ENCODE measurements at places on chromosomes 5 and 9. TPM values are rescaled to one million over a fixed set of nuclear protein-coding genes. Genes with fewer than 3 reads are reported as not detected.

The FOXD4L3 gene
- not detected for total RNA-seq

The ATG10 gene
- 5.3 TPM for total RNA-seq

The UBE2QL1 gene
- total RNA-seq = 0.45 TPM

DNA sequence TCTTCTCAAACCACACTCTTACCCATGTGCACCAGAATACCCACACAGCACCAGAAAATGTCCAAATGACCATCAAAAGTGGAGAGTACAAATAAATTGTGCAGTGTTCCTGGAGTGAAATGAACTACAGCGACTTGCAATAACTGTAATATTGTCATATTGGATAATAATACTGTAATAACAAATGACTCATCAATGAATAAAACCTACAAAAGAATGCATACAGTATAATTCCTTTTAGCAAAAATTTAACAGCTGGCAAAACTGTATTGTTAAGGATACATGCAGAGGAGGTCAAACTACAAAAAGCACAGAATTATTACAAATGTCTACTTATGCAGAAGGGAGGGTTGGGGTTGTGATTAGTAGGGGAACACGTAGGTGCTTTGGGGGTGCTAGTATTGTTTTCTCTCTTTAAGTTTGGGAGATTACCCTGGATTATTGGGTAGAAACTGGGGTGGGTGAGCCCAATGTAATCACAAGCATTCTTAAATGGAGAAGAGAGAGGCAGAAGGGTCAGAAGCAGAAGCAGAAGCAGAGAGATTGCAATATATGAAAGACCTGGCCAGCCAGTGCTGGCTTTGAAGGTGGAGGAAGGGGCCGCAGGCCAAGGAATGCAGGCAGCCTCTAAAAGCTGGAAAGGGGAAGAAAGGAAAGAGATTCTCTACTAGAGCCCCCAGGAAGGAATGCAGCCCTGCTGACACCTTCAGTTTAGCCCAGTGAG is 21.8 kb downstream of the IRF1 start:
- DNase-seq = no peak

DNA sequence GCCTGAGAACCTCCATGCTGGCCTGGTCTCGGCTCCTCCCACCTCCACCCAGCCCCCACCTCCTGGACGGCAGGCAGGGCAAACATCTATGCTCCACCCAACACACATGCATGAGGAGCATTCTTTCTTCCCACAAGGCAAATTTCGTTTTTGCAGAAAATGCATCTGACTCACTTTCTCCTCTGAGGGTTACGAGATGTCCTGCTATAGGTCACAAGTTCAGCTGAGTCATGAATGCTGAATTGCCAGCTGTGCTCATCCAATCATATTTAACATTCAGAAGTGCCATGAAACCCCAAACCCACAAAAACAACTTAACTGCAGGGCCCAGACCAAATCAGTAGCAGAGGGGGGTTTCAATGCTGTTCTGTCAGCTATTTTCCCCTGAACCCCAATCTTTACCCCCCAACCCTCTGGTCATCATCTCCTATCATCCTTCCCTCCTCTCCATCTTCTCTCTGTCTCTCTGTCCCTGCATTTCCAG is 39.0 kb upstream of the OSMR start:
- DNase-seq = no peak

The SAXO1 gene
- total RNA-seq = 0.19 TPM

DNA sequence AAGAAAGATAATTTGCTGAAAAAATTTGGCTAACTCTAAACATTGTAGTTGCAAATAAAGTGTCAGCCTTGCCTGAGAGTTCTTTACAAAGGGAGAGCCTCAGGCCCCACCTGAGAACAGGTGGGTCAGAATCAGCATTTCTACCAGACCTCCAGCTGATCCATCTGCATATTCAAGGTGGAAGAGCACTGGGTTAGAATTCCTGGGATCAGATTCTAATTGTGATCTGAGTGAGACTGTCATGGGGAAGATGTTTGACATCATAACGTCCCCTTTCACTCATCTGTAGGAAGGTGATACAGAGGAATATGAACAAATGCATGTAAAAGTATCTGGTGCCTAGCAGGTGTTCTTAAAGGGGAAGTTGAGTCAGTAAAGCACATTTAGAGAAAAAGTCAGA is 54.6 kb downstream of the FBXL7 start:
- no peak for DNase-seq

DNA sequence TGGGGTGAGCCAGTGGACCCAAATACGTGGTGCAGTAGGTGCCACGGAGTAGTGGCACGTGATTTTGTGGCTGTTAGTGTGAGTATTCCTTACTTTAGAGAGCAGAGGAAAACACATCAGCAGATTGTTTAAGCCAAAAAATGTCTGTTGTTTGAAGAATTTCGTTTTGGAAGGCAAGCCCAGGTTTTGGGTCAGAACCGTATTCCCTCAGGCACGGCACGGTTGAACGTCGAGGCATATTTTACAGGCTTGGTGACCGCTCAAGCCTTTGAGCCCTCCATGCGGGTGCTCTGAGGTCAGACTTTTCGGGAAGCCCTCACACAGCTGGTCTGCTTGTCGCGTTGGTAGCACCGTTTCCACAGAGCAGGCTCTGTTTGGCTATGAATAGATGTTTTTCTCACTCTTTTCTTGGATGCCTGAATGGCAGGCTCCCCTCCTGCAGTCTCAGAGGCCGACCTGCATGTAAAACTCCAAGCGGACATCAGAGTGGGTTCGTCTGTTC is 27.2 kb downstream of the NEK6 start:
- no peak for DNase-seq

DNA sequence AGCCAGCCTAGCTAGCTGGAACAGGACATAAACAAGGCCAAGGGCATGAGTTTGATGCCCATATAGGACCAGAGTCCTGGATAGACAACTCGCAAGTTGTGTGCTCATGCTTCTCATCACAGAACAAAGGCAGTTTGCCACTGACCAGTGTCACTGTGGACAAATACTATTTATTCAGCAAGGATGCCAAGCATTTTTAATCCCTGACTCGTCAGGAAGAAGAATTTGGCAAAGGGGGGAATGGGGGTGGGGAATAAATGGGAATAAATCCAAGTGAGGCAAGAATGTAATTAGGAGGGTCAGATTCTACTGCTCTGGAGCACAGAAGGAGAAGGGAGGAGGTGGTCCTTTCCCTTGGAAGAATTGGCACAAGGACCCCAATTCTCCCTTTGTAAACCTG is 46.8 kb upstream of the ANKRD55 start:
- no peak for DNase-seq

The ADCY2 gene
- not detected for total RNA-seq

Data from CD4-positive, alpha-beta T cell (primary cell).